ENCODE measurements at places on chromosomes 13 and 19.

- no peak for DNase-seq
Measured at GRCh38 chr19:12886651-12886968, 391 bp downstream of the KLF1 start.

DNA sequence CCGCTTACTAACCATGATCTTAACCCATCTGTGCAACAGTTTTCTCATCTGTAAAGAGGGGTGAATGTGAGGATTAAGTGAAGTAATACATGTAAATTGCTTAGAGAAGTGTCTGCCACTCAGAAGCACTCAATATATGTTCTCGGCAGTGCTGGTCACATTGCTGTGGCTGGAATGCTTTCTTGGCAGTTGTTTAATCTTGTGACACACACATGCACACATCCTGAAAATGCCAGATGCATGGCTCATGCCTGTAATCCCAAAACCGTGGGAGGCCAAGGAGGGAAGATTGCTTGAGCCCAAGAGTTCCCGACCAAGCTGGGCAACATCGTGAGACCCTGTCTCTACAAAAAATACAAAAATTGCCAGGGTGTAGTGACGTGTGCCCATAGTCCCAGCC is 4.9 kb upstream of the DMKN start:
- no peak for DNase-seq

- DNase-seq = no peak
Measured at GRCh38 chr19:38228491-38229439, 4.7 kb upstream of the DPF1 start.

DNA sequence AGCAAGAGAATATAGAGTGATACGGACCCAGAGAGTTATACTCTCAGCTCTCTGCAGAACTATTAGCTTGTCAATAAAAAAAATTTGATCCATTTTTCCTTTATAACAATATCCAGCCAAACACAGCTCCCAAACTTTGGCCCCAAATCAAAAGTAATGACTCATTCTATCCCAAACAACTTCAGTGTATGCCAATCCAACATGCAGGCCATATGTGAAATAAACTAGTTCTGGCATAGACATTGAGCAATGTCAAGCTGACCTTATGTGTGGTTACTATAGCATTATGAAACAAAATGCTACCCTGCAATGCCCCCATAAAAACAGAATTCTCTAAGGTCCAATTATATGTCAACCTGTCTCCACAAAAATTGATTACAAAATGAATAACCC is 209.5 kb downstream of the DNAJC15 start:
- DNase-seq = no peak

DNA sequence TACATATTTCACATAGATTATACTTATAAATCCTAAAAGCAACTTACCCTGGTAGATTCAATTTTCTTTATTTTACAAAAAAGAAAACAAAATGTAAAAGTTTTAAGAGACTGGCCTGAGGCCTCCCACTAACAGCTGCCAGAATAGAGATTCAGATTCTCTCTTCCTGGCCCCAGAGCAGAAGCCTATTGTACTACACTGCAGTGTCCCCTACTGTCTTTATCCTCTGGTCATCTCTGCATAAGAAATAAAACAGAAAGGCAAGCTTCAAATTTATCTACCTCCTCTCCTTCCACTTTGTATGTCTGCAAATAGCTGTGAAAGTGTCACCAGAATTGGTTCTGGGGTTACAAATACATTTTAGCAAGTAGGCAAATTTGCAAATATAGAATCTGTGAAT is 1004.1 kb upstream of the PCDH9 start:
- no peak for DNase-seq

DNA sequence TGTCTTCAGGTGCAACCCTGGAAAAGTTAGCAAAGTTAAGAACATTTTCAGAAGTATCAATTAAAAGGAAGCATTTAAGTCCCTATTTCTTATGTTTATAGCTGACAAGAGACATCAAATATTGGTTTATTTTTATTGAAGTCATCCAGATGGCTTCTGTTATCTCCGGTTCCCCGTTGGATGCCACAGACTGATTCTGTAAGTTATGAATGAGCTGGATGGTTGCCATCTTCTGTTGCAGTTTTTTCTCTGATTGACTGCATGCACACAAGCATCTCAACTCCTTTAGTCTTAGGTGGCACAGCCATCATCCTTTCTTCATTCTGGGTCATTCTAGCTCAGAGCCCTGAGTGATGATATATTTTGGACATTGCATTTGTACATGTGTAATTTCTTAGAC is 10.6 kb upstream of the OXGR1 start:
- DNase-seq = no peak

DNA sequence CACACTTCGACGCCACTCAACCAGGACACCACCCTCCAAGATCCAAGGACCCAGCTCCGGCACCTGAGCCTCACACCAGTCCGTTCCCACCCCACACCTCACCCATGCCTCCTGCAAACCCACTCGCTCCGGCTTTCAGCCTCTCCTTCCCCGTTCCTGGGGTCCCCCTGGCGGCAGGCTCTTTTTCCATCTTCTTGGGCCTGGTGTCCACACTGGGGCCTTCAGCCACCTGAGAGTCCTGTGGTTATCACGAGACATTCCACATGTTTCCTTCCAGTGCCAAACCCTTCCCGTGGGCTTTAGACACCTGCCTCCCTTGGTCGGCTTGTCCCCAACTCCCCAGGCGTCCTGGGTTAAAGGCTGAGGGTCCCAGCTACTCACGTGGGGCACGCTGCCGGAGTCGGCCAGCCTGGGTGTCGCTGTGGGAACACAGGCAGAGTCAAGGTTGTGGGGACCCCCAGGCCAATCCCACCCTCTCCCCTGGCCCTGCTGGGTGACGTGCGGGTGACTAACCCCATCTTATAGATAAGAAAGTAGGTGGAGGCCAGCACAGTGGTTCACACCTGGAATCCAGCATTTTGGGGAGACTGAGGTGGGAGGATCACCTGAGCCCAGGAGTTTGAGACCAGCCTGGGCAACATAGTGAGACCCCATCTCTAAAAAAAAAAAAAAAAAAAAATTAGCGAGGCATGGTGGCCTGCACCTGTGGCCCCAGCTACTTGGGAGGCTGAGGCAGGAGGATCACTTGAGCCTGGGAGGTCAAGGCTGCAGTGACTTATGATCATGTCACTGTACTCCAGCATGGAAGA is 1.9 kb downstream of the JSRP1 start:
- no peak for DNase-seq

DNA sequence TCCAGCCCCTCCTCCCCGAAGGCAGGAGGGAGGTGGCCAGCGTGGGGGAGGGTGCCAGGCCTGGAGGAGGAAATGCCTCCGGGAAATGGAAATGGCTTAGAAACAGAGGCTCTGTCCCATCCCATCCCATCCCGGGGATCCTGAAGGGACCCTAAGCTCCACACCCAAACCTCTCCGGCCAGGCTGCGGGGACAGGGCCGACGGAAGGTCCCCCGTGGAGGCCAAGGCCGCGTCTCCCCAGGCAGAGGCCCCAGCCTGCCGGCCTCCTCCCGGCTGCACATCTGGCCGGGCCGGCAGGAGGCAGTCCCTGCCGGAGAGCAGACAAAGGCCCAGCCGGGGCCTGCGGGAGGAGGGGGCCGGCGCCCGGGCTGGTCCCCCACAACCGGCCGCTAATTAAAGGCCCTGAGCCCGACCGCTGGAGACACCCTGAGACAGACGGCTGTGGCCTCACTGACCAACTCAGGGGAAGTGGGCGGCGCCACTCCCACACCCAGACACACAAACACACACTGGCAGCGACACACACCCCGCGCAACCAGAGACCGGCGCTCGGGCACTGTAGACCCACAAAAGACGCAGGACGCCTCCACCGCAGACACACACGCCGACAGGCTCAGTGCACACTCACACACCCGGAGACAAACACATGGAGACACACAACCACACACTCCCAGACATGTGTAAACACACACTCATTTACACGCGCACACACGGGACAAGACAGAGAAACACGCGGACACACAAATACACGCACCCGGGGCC is 1.1 kb downstream of the ADAMTS10 start:
- DNase-seq = no peak

DNA sequence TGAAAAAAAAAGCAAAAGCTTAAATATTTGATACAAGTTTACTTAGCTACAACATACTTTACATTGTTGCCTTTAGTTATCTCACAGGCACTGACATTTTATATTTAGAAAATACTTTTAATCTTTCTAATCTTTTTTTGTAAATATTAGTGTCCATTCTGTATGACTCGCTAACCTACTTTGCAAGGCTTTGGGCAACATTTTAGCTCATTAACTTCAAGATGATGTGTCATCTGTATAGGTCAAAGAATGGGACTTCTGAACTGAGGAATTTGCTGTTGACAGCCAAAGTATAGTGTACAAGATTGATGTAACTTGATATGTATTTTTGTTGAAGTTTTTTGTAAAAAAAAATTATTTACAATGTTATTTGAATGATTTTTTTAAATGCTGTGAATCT is 2.7 kb upstream of the C1QTNF9 start:
- no peak for DNase-seq

- DNase-seq = no peak
Measured at GRCh38 chr19:6260912-6261650, 18.7 kb downstream of the MLLT1 start.

- no peak for DNase-seq
Measured at GRCh38 chr13:60351326-60351725, 45.7 kb upstream of the TDRD3 start.

Data from NCI-H2081 treated with DMSO at 0.1 percent for 48 hours (cell line).